ENCODE measurements at places on chromosomes 2 and 18.

- DNase-seq: no peak
These were observed 568 bp downstream of the RAB31 start for GRCh38 chr18:9708434-9709303.

DNA sequence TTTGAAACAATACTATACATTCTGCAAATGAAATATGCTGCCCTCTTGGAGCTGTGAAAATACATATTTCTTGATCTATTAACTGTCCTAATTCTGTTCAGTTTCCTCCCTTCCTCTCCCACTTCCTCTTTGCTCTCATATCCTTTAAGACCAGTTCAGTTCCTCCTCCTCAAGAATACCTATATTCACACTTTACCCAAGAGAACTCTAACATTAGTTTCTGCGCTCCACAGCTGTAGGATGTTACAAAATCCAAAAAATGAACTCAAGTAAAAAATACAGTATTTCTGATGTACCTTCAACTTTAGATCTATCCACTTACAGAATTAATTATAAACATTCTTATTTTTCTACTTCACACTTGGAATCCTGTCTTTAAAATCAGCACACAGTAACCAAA is 5.4 kb downstream of the ITSN2 start:
- no peak for DNase-seq

GRCh38 chr2:113220970-113221708 is 47.4 kb downstream of the PSD4 start:
- DNase-seq: no peak

DNA sequence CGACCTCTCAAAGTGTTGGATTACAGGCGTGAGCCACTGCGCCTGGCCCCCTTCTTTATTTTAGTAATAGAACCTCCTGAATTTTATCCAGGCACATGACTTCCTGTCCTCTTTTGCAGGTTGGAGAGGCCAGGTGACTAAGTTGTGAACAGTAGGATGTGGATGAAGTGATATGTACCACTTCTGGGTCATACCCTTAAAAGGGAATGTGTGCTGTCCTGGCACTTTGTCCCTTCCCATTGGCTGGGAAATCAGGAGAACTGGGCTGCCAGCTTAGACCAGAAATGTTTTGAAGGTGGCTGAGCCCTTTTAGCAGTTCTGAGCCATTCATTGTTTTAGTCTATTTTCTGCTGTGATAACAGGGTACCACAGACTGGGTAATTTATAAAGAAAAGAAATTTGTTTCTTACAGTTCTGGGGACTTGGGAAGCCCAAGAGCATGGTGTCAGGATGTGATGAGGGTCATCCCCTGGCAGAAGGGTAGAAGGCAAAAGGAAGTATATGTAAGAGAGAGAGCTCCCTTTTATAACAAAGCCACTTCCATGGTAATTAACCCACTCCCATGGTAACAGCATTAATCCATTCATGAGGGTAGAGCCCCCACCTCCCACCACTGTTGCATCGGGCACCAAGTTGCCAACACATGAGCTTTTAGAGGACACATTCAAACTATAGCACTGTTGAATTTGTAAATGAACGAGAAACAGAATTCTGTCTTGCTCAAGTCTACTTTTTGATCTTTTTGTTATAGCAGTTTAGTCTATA is 79.1 kb downstream of the TTC27 start:
- no peak for DNase-seq

- no peak for DNase-seq
These were observed 41.7 kb downstream of the AGAP1 start for GRCh38 chr2:235535423-235536130.

- no peak for DNase-seq
These were observed 80.4 kb downstream of the STK39 start for GRCh38 chr2:168166902-168167510.

DNA sequence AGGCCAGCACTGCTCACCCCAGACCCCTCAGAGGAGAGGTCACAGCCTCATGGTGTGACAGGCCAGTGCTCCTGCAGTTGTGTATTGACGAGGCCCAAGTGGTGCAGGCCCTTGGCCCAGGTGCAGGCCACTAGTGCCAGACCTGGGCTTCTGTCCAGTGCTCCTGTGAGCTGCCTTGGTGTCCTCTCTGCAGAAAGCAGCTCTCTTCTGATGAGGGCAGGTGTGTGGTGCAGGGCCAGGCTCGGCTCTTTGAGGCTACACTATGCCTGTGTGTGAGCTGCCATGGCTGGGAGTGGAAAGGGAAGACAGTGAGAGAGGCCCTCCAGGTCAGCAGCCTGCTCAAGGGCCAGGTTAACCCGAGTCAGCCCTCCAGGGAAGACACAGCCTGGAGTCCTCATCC is 17.1 kb downstream of the EHD3 start:
- DNase-seq: no peak

DNA sequence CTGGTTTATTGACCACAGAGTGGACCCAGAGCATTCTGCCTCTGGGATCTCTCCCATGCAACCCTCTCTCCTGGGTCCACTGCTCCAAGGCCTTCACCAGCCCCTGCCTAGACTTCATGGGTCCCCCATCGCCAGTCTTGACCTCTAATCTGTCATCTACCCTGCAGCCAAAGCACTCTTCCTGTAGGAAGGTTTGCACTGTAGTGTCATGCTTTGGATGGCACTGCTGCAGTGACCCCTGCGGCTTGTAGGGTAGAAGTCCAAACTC is 41.7 kb downstream of the MYO7B start:
- DNase-seq: no peak

GRCh38 chr2:157415591-157416101 is 28.2 kb downstream of the CYTIP start:
- DNase-seq: no peak

- no peak for DNase-seq
These were observed 232.7 kb downstream of the BCL11A start for GRCh38 chr2:60320724-60321123.

DNA sequence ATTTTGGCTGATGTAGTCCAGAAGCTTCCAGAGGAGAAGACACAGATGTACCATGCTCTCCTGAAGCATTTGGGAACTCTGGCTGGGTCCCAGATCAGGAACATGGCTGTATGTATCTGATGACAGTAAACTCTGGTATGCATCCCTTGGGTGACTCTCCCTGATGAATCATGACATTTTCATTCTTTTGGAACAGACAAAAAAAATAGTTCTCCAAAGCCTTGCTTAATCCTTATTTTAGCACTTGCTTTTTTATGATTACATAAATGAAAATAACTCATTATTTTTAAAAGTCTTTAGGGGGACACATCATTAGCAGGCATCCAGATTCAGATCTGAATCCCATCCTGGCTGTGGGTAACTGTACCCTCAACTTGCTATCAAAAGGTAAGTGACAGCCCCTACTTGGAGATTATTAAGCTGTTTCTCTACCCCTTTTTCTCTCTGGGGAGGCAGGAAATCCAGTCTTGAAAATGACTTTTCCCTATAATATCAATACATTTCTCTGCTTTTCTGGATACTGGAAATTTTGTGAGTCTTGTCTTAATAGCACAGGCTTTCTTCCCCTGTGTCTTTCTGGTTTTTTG is 23.3 kb downstream of the AOX1 start:
- DNase-seq: no peak

DNA sequence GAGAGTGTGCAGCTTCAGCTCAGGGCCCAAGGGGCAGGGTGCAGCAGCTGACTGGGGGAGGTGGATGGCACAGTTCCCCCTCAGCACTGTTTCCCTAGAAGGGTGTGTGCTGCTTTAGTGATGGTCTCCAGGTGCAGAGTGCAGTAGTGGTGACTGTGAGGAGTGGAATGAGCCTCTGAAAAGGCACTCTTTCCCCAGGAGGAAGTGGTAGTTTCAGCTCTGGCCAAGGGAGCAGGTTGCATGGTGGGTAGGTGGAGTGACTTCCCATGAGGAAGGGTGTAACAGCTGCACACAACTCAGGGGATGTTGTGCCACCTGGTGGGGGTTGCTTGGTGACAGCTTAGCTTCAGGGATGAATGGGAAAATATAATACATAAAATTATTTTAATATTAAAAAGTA is 251.5 kb upstream of the NXPH2 start:
- DNase-seq: no peak

DNA sequence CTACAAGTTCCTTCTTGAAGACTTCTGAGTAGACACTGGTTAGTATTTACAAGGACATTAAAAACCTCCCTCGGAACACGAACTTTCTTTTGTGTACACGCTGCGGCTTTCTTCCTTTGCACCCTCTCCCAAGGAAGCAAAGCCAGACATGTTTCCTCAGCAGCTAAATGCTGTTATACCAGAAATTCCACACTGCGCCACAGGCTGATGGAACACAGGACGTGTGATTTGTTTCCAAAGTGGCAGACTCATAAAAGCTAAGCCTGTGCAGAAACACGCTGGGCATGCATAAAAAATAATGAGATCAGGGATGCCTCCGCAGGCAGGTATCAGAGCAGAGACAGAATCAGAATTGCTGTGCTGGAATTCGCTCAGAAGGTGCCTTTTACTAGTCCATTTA is 73.0 kb upstream of the RGPD5 start:
- DNase-seq: no peak

DNA sequence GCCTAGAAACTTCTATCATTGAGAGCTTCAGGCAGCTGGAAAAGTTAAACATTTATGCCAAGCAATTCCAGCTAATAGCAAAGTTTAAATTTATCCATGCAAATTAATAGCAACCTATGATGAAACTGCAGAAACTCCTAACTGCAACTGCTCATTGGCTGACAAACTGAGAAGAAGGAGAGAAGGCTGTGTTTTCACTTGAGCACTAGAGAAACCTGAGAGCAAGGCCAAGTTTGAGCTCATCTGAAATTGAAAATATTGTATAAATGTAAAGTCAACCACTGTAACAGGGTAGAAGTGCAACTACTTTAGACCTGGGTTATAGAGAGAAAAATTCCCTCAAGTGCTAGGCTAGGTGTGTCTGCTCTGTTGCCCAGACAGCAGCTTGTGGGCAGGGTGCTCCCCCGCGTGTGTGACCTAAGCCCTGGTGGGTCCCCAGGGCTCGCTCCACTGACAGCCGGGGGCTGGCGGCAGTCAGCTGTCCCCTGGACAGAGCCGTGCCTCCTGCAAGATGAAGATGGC is 50.2 kb downstream of the CABYR start:
- DNase-seq: no peak

DNA sequence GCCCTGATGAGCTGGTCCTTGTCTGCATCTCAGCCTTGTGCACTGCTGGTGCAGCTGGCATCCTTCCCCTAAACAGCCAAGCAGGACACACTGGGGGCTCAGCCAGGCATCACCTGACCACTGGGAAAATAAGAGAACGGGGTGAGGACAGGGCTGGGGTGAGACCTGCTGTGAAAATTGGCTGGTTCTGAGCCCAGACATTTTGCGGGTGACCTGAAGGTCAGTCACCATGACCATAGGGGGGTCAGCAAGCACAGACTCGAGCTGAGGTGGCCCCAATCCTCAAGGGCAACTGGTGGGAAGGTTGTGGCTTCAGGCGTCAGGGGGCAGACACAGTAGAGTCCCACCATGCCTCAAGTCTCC is 144.9 kb upstream of the TWIST2 start:
- no peak for DNase-seq

GRCh38 chr2:25421820-25422411 is 80.2 kb upstream of the DNMT3A start:
- no peak for DNase-seq

Measured in stimulated activated CD8-positive, alpha-beta memory T cell treated with anti-CD3 and anti-CD28 coated beads, Interleukin-7, amount 100 ng/mL, for 1 hour (primary cell).